EL (cell line): ENCODE measurements at places on chromosomes 13 and 19.

DNA sequence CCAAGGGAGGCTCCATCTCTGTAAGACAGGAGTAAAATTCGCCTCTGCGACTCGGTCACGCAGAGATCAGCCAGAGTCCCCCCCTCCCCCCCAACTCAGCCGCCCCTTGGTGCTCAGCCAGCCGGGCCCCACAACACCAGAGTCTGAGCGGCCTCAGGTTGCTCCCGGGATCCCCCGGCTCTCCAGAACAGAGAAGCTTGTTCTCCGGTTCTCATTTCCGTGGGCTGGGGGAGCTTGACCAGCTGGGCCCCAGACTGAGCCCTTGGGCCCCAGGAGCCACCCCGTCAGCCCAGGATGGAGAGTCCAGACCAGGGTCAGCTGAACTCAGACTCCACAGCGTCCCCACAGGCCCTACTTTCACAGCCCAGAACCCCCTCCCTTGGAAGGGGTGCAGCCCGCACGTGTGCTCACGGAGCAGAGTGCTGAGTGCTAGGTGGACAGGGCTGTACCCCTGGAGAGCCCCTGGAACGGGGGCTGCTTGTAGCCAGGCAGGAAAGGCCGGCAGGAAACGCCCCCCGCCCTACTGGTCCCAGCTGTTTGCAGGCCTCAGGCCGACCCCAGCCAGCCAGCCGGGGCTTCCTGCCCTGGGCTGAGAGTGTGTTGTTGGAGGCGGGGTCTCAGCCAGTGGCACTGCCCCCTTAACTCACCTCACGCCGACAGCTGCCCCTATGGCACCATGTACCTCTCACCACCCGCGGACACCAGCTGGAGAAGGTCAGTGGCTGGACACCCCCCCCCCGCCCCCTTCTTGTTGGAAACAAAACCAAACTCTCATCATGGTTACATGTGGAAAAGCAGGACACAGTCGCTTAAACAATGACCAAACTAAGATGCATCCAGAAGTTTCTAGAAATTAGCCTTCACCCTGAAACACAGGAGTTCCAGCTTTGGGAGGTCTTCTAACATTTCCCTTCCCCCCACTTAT, 44.4 kb downstream of the COMP start:
- no peak for DNase-seq

DNA sequence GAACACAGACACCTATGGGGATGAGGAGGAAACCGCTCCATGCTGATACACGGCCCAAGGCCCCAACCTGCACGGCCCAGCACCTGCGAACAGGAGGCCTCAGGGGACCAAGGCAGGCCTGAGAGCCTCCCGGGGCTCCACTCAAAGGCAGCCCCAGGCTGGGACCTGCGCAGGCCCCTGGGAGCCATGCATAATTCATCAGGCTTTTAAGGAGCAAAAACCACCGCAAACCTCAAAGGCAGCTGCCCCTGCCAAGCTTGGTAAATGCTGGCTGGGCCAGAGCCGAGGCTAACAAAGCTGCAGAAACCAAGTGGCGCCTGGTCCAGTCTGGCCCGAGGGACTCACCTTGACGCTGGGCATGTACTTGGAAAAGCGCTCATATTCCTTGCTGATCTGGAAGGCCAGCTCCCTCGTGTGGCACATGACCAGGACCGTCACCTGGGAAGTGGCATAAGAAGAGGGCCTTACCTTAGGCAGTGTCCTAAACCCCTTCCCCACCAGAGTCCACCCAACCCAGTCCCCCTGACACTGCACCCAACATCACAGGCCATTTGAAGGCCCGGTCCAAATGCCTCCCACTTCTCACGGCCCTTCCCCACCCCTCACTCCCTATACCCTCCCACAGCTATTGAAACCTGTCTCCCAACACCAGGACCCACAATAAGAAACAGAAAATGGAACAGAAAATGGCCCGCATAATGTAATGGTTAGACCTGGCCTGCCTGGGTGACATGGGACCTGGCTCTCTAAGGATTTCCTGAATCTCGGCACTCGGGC, 7.8 kb downstream of the DDX39A start:
- no peak for DNase-seq

- DNase-seq = no peak
These were observed 32.5 kb upstream of the NDFIP2 start for GRCh38 chr13:79448413-79448812.

DNA sequence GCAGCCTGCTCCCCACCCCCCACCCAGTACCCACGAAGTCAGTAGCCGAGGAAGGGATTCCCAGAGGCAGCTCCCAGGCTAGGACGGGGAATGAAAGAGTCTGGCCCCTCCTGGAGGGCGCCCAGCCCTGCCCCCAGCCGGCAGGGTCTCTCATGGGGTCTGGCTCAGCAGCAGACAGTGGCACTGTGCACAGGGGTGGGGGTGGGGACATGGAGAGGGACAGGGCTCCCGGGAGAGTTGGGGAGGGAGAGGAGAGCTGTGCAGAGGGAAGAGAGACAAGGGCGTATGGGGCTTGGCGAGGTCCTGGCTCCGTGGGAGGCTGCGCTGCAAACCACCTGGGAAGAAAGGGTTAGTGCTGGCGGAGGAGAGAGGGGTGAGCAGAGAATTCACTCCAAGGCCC, 27.7 kb upstream of the ASF1B start:
- no peak for DNase-seq

GRCh38 chr13:75173457-75174356, 308.3 kb downstream of the TBC1D4 start:
- DNase-seq = peak; percentile 42
